ENCODE measurements at places on chromosomes 1 and 21.

GRCh38 chr1:41679531-41679930, 195.0 kb upstream of the EDN2 start:
- DNase-seq, result no peak

DNA sequence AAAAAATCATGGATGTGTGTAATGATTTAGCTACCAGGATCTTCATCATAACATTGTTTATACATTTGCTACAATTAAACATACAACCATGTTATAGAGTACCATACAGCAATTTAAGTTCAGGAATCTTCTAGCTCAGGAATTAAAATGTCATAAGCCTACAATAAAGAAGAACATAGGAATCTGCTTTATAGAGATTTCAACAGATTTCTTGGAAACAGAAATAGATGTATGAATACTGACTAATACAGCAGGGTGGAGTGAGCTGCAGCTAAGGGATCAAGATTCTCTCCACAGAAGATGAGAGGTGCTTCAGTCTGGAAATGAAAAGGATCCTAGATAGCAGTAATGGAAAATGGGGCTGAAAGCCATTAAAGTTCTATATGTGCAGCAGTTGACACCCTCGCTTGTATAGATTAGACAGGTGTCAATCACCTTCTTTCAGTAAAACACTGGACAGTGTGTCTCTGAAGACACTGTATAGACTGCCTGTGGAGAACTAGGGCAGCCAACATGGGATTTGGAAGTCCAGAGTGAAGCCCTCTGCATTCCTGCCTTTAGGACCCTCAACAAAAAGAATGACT, 73.9 kb downstream of the DNTTIP2 start:
- peak; percentile 23 for DNase-seq

DNA sequence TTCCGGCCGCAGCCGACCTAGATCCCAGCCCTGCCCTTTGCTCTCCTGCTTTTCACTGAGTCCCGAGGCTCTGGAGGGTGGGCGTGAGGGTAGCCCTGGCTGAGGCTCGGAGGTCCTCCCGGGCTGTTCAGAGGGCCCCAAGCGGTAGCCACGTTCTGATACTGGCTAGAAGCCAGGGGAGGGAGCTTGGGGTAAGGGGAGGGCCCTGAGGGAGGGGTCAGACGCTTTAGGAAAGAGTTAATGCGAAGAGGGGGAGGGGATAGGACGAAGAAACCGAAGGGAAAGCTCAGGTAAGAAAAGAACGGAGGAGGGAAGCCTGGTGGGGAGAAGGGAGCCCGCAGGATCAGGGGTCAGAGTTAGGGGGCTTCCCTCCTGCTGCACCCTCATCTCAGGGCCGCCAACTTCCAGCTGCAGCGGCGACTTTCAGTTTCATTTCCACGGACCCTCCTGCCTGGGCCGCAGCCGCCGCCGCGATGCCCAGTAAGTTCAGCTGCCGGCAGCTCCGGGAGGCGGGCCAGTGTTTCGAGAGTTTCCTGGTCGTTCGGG, at the start of gene MOV10:
TSS of gene MOV10 (plus strand) at position 220 of the 546 bp plus-strand sequence. CDS start at position 474, 254 bp downstream.
- DNase-seq, result peak; percentile 27

GRCh38 chr1:227433663-227434341, 115.5 kb upstream of the CDC42BPA start:
- no peak for DNase-seq

DNA sequence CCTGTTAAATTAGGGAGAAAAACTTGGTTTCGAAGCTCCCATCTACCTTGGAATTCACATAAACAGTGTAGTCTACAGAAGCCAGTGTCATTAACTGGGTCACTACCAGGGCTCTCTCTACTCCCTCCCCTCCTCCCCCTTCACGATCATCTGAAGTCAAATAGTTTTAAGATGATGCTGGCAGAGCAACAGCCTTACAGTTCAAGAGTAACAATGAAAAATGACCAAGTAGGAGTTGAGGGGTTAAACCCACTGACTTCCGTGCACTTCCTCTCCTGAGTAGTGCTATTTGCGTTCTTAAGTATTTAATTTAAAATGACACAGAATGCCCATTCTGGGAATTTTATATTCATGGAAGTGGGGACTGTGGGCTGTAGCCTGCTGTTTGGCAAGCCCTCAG, 236.9 kb downstream of the SIPA1L2 start:
- DNase-seq, result no peak

DNA sequence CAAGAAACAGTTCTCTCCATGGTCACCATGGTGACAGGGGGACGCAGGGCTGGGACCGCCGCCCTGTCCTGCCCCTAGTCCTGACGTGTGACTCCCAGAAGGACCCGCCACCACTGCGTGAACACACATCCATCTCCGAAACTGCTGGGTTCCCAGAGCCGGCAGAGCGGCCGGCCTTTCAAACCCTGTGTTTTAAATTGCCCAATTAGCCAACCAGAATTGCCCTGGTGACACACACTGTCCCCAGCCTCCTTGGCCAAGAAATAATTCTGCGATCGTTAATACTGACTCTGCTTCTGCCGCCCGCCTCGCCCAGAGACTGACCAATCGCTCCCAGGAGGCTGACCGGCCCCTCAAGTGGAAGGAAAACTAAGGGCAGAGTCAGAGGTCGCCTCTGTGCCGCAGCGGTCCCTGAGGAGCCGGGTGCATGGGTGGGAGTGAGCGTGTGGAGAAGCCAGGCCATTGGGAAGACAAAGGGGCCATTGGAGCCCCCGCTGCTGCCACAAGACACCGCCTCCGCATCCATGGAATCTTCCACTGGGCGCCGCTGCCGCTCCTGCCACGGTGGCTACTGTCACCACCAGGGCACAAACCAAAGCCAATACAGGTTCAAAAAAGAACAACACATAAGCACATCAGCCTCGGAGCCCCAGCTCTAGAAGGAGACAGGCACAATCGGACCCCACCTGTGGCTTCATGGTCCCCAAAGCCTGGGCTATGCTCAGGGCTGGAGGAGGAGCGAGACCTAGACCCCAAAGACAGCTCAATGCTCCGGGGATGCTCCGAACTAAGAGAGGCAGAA, 273.2 kb downstream of the NPHP4 start:
- no peak for DNase-seq

GRCh38 chr1:19433719-19433998, 51.7 kb downstream of the CAPZB start:
- DNase-seq, result no peak

- no peak for DNase-seq
These were observed 52.6 kb upstream of the RC3H1 start for GRCh38 chr1:174074757-174075156.

GRCh38 chr1:152343006-152343405, 16.8 kb downstream of the FLG2 start:
- no peak for DNase-seq

- DNase-seq, result no peak
These were observed 44.4 kb upstream of the HAO2 start for GRCh38 chr1:119324198-119324597.

DNA sequence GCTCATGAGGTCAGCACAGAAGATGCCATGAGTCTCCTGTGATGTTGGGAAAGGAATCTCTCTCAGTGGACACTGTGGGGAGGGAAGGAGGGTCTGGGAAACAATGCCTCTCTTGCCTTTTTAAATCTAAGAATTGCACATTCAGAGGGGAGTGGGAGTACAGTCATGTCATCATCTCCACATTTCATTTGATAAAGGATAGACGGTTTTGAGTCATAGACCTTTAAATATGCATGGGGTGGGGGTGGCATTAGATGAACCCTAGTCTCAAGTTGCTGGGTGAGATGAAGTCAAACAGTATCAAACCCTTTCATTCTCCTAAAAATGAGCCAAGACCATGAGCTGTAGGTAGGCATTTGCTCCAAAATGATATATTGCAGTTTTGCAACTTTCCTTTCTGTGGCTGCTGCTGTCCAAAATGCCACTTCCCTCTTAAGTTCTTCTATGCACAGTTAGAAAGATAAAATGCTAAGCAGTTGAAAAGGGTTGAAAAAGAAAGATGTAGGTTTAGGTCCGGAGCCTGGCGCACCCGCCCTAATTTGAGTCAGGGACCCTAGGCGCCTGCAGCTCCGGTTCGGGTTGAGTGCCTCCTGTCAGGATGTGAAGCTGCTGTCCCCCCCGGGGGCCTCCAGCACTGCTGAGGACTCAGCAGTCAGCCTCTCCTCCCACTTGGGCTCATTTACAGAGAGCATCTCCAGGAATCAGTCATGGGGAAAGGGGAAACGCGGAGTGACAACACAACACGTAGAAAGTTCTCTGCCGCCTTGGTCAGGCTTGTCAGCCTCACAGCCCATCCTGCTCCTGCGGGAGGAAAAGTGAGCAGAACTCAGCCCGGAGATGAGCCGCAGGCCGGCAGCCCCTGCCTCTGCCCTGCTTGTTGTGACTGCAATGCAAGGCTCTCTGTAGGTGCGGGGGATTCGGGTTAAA, 479.3 kb upstream of the RUNX1 start:
- DNase-seq, result no peak

DNA sequence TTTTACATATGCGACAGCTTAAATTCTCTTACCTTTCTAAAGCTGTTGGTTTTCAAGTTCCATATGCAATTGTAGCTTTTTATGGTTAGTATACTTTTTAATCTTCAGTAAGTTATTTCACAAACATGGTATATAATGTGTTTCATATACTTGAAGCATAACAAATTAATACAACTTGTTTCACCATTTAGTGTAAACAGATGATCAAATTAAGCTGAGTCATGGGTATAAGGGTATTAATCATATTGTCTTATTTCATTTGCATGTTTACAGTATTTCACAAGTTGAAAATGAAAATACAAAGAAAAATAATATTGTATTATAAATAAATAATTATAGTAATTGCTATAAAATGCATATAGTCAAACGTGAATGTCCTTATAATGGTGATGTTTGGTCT, 92.1 kb downstream of the PTPRC start:
- DNase-seq, result no peak
